ENCODE measurements at places on chromosomes 3 and 15.

DNA sequence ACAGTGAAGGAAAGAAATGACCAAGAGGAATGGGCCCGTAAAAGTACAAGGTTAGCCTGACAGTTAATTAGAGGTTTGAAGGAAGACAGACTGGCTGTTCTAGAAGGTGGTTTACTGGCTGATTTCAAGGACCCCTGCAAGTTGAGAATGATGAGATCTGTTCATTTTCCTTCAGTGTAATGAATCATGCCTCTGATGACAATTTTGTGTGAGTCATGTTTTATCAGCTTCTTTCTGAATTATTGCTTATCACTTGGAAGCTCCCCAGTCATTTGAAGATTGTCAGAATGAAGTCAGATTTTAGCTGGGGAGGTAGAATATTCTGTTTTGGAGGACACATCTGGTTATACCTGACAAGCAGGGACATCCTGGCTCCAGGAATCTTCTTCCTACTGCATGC is 50.6 kb downstream of the DRD3 start:
- no peaks in the 10 kb centered on the region for H3K27me3 ChIP-seq
- H3K4me1 ChIP-seq = no peaks in the 10 kb centered on the region
- no peaks in the 10 kb centered on the region for H3K36me3 ChIP-seq
- no peak overlapping the region for H3K27ac ChIP-seq
- DNase-seq = no peak

DNA sequence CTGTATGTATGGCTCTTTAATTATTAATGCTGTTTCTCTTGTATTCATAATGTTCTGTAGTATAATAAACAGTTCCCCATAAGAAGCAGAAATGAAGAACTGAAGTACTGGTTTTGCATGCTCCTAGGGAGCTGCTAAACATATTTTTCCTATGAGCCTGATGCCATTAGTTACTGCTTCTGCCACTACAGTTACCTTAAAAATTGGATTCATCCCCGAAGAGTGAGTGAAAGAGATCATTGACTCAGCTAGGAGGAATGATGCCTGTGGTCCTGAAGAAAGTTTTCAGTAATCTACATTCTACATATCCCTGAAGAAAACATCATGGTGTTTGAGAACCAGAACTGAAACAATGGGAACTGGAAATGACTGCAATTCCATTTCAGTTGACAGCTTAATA is 37.1 kb upstream of the ST3GAL6 start:
- no peak overlapping the region for H3K4me3 ChIP-seq
- H3K27me3 ChIP-seq = no peaks in the 10 kb centered on the region
- H3K36me3 ChIP-seq = no peaks in the 10 kb centered on the region
- no peak for DNase-seq
- no peaks in the 10 kb centered on the region for H3K4me1 ChIP-seq
- no peak overlapping the region for H3K27ac ChIP-seq

GRCh38 chr15:44706946-44707636 is 4.0 kb downstream of the PATL2 start:
- H3K27me3 ChIP-seq = no peaks in the 10 kb centered on the region
- H3K36me3 ChIP-seq = no peaks in the 10 kb centered on the region
- DNase-seq = peak; percentile 66
- no peak overlapping the region for H3K4me3 ChIP-seq
- H3K4me1 ChIP-seq = no peaks in the 10 kb centered on the region
- H3K27ac ChIP-seq = peak overlapping the region; percentile 84

DNA sequence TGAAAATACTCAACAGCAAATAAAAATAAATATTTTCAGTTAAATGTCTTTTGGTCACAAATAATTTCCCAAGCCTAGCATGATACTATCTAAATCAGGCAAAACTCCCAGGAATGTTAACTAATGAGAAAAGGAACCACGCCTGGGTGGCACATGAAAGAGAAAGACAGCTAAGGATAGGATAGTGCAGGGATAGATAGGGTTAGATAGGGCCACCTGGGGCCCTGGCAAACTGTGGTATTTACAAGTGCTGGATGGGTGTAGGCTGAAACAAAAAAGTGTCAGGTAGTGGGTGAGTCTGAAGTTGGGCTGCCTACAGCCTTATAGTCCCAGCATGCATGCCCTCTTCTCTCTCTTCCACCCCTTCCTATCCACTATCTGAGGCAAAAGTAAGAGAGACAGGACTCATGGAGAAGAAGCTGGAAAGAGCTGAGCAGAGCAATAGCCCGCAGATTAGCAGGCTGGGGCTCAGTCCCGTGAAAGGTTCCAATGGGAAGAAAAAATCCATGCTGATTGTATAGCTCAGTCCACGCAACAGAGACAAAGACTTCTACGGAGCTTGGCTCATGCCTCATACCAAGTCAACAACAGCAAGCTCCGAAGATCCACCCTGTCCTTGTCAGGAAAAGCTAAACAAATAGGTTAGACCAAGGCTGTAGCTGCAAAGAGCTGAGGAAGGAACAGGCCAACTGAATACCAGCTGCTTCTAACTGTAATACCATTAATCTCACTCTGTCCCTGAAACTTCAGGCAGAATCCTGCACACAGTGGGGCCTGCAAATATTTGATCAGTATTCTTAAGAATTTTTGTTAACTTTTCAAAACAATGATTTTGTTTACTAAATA is 342.1 kb upstream of the ATP11B start:
- no peak overlapping the region for H3K27ac ChIP-seq
- no peaks in the 10 kb centered on the region for H3K4me1 ChIP-seq
- H3K27me3 ChIP-seq = no peaks in the 10 kb centered on the region
- H3K36me3 ChIP-seq = no peaks in the 10 kb centered on the region

DNA sequence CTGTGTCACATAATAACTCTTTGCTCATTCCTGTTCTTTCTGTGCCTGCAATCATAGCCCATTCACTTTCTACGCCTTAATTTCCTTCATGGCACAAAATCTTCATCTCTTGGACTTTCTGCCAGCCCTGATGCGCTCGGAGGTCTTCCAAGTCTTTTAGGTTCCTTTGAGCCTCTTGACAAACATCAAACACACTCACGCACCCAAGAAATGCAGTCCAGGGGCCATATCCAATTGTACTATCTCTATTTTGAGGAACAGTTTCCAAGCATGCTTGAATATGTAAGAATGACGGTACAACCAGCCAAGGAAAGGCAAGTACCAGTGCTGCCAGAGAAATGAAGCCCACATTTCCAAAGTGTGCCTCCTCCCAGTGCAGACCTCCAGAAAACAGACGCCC is 234.1 kb downstream of the MEX3B start:
- H3K27ac ChIP-seq = no peak overlapping the region
- H3K4me1 ChIP-seq = no peaks in the 10 kb centered on the region
- no peak overlapping the region for H3K4me3 ChIP-seq

- no peaks in the 10 kb centered on the region for H3K27me3 ChIP-seq
- DNase-seq = no peak
- no peak overlapping the region for H3K4me3 ChIP-seq
- no peaks in the 10 kb centered on the region for H3K4me1 ChIP-seq
- no peaks in the 10 kb centered on the region for H3K36me3 ChIP-seq
Observed at GRCh38 chr3:108755686-108756085, 1.5 kb downstream of the RETNLB start.

DNA sequence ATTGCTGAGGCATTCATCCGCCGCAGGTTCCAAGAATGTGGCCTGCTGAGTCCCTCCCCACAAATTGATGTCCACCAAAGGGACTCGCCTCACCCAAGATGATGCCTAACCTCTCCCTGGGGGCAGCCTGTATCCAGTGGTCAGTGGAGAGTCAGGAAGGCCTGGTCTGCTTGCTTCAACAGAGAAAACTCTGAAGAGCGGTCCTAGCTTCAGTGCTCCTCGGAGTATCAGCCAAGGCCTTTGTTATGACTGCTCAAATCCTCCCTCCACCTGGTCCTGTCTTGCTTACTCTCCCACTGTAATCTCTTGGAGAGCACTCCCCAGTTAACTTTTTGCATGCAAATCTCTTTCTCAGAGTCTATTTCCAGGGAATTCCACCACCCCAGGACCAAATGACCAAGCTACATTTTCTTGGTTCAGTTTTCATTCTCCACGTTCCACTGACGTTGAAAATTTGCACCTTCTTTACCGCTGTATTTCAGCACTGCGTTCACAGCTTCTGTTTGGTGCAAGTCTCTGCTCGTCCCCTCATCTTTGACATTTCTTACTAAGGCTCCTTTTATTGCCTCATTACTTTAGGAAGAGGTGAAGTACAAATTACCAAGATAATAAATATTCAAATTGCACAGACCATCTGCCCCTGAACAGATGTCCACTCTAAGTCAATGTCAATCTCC is 22.3 kb downstream of the CMTM7 start:
- no peak overlapping the region for H3K4me3 ChIP-seq
- H3K27me3 ChIP-seq = no peaks in the 10 kb centered on the region
- H3K4me1 ChIP-seq = no peaks in the 10 kb centered on the region
- no peak overlapping the region for H3K27ac ChIP-seq
- no peak for DNase-seq
- no peaks in the 10 kb centered on the region for H3K36me3 ChIP-seq

- H3K4me1 ChIP-seq = no peaks in the 10 kb centered on the region
- H3K27ac ChIP-seq = no peak overlapping the region
- no peak overlapping the region for H3K4me3 ChIP-seq
- no peak for DNase-seq
Observed at GRCh38 chr3:10646531-10647335, 141.3 kb upstream of the ATP2B2 start.

DNA sequence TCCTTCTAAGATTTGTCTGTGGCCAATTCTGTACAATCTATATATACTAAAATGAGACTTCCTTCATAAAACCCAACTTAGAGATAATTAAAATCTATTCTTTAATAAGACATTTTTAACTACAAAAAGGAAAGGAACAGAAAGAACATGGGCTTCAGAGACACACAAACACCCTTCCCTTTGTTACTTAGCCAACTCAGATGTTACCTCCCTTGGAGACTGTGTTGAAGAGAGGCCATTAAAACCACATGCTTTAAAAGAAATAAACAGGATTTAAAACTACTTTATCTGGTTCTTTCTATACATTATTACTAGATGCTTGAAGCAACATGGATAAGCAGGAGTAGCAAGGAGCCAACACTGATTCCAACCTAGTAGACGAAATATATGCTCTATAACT is 42.0 kb downstream of the LRRFIP2 start:
- H3K27ac ChIP-seq = no peak overlapping the region
- peaks cover 7% of the 10 kb centered on the region for H3K4me1 ChIP-seq

DNA sequence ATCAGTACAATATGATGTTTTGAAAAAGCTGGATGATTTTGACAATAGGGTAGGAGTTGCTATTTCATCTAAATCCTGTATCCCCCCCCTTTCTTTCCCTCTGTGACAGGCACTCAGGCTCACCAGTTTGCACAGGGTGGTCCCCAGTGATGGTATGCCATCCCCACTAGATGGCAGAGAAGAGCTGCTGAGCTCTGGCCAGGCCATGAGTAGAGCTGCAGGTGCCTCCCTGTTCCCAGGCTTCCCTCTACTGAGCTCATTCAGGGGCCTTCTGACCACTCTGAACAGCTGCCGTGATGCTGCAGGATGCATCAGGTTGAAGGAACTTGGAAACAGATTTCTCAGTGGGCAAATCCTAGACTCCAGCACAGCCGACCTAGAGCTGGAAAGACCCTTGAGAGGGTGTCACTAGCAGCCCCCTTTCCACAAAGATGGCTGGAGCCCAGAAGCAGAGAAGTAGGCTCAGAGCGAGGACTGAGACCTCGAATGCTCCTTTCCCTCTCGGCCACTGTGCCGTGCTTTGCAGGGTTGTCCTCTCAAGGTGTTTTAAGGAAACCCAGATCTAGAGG is 45.1 kb downstream of the EFCAB12 start:
- H3K36me3 ChIP-seq = no peaks in the 10 kb centered on the region
- no peaks in the 10 kb centered on the region for H3K4me1 ChIP-seq
- peak; percentile 78 for DNase-seq
- no peaks in the 10 kb centered on the region for H3K27me3 ChIP-seq

DNA sequence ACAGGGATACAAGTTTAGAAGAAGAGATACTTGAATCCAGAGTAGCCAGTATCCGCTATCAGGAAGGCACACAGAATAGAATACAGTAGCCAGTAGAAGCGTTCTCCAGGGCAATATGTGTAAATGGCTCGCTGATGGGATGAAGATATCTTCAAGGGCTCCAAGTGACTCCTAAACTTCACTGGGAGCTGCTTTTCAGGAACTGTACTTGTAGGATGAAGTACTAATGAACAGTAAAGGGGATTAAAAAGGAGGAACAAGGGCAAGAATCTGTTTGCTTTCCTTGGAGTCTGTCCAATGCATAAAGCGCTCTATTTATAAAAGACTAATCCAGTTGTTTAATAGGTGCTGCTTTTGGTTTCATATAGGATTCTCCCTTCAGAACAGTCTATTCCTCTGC is 78.4 kb downstream of the THRB start:
- H3K4me3 ChIP-seq = no peak overlapping the region
- peaks cover 10% of the 10 kb centered on the region for H3K4me1 ChIP-seq

DNA sequence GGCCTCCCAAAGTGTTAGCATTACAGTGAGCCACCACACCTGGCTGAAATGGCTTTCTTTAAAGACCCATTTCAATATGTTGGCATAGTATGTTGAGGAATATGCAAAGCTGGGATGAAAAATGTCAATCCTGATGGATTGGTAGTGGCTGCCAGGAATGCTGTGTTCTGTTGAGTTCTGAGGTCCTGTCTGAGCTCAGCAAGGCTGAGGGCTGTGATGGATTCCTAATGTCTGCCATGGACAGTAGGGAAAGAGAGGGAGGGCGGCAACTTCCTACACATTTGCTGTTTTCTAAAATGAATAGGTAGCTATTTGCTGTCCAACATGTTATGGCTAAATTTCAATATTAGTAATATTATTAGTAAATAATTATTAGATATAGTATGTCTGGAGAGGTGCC is 8.2 kb downstream of the RAB8B start:
- no peak for DNase-seq
- H3K4me3 ChIP-seq = no peak overlapping the region
- peaks cover 13% of the 10 kb centered on the region for H3K4me1 ChIP-seq
- no peaks in the 10 kb centered on the region for H3K36me3 ChIP-seq
- no peaks in the 10 kb centered on the region for H3K27me3 ChIP-seq

GRCh38 chr15:67091071-67091979 is 25.9 kb downstream of the SMAD3 start:
- no peak overlapping the region for H3K4me3 ChIP-seq
- DNase-seq = peak; percentile 73
- peaks cover 57% of the 10 kb centered on the region for H3K4me1 ChIP-seq
- H3K36me3 ChIP-seq = no peaks in the 10 kb centered on the region

DNA sequence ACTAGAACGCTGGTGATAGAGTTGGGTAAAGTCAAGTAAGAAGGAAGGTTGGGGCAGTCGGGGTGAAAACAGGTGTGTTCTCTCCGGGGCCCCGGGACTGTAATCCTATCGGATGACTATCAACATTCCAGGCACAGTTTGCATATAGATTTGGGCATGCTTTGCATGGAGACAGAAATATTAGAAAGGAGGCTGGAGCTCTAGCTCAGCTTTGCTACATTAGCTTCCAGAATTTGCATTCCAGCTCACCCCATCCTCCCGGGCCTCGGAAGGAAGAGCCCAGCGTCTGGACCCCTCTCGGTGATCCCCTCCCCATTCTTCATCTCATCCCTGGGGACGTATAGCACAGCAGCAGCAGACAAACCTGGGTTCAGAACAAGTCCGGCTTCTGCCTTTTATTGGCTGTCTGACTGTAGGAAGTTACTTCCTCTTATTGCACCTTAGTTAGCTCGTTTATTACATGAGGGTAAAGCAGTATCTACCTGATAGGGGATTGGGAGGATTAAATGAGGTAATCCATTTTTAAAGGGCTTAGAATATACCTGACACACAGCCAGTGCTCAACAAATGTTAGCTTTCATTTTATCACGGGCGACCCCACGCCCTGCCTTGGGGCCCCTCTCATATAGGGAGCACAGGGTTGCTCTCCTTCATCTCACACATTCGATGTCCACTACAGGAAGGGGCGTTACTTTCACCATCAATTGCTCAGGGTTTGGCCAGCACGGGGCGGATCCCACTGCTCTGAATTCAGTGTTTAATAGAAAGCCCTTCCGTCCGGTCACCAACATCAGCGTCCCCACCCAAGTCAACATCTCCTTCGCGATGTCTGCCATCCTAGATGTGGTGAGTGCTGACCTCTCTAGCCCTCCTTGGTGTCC is 3.2 kb downstream of the HTR3E start:
- H3K27me3 ChIP-seq = no peaks in the 10 kb centered on the region
- H3K27ac ChIP-seq = no peak overlapping the region
- H3K4me1 ChIP-seq = no peaks in the 10 kb centered on the region
- DNase-seq = no peak
